ENCODE measurements at places on chromosomes 7 and 10.

DNA sequence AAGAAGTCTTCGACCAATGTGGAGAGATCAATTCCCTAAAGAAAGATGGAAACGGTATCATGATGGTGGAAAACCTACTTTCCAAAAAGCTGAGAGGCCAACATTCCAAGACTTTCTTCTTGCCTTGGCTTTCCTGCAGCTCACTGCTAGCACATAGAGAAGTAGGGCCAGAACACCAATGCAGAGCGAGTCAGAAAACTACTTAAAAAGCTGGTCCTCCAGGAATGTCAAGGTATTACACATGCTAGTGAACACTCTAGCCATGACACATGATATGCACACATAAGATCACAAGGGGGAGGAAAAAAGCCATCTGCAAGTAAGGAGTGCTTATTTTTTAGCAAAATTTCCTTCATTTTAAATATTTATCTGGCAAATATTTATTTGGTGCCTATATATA lies 22.7 kb downstream of the GPAM start:
- DNase-seq = no peak

GRCh38 chr10:103542764-103543616 lies 49.5 kb downstream of the NEURL1 start:
- peak; percentile 82 for DNase-seq

GRCh38 chr10:11107948-11108347 lies 90.3 kb downstream of the CELF2 start:
- no peak for DNase-seq

- no peak for DNase-seq
These were observed 77.5 kb upstream of the KCNMA1 start for GRCh38 chr10:77715088-77715487.

DNA sequence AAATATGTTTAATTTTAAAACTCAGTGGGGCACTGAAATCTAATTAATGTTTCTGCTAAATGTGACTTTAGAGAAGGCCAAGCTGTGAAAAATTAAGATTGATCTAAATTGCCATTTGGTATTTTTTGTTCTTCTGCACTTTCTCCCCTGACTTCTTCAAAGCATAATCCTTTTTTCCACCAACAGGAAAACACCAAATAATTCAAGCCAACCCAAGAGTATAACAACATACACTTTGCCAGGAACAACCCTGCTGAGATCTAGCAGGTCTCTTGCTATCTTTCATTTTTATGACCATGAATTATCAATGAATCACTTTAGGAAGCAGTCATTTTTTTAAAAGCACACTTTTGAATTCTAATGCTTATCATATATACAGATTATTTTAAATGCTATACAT lies 100.1 kb downstream of the USP6NL start:
- DNase-seq = no peak
